ENCODE measurements at places on chromosomes 6 and 20. TPM values are rescaled to one million over a fixed set of nuclear protein-coding genes. Genes with fewer than 3 reads are reported as not detected.
A peak's percentile ranks its signal among the peaks of the same experiment; 100 is the strongest.

Gene FAM209B
- total RNA-seq = not detected

Gene CDH4
- total RNA-seq = 0.81 TPM

Gene MAPK13
- 8.2 TPM for total RNA-seq

DNA sequence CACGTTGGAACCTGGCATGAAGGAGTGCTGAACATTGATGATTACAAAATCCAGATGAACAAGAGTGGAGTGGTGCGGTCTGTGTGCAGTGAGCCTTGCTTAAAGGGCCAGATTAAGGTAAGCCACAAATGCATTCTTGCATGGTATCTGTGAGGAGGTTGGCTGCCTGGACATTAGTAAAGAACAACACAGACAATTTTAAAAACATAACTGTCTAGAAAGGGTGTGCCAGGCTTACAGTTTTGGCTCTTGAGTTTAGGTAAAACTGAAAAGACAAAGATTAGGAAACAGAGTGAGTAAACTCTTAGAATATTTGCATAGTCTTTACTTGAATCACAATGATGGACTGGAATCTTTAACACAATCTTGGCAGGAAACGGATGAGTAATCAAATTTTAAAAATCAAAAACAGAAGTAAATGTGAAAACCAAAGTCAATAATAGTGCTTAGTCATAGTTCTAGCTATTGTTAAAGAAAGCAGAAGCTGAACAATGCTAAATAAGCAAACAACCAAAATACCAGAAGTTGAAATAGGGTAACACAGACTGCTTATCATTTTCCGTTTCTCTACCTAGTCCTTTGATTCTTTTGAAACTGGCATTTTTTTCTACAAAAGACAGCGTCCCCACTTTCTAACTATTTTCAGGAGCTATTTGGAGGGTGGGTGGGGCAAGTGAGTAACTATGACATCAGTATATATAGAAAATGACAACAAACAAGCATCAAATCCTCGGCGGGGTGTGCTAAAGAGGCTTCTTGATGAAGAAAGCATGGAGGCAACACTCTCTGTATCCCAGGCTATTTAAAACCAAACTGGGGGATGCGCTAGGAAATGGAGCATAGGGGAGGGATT is 185.8 kb upstream of the RAB32 start:
- DNase-seq = peak; percentile 91

- no peak for DNase-seq
Measured at GRCh38 chr20:20624914-20625313, 87.5 kb downstream of the RALGAPA2 start.

DNA sequence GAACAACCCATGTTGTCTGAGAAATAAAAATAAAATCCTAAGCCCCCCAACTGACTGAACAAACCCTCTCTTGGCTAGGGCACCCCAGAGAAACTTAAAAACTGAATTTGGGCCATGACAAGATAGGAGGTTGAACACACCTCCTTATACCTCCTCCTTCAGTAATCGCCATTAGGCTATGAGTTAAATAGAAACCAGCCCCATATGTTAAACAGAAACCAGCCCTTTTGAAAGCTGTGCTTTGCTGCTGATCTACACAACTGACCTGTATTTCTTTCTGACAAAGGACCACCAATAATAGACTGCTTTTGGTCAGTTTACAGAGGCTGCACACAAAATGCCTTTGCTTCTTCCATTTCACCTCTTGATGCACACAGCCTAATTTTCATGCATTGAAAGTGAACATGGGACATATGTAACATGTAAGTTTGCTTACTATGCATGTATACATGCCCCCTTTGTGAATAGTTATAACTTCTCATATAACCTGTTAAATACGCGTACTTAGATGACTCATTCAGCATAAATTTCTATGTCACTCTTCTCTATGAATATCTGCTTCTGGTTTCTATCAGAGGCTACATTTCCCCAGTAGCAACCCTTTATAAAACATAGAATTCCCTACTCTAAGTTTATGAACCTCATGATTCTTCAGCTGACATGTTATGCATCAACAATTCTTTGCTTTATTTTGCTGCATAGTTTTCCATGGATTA is 462.9 kb downstream of the COL12A1 start:
- DNase-seq = no peak
